ENCODE measurements at places on chromosomes 13 and 19.

DNA sequence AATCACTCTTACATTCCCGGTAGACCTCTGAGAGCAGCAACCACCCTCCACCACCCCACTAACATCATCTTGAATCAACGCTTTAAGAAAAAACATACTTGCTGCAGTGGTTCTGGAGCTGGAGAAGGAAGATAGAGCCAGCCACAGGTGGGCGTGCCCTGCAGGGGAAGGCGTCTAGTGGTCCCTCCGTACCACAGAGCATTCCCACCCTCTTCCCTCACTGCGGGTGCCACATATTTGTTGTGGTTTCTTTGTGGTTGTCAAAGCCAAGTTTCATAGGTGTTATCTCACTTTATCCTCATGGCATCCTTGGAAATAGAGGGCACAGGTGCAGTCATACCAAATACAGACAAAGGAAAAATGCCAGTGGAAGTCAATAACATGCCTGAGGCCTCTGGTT is 22.2 kb downstream of the COL4A2 start:
- DNase-seq, result no peak

DNA sequence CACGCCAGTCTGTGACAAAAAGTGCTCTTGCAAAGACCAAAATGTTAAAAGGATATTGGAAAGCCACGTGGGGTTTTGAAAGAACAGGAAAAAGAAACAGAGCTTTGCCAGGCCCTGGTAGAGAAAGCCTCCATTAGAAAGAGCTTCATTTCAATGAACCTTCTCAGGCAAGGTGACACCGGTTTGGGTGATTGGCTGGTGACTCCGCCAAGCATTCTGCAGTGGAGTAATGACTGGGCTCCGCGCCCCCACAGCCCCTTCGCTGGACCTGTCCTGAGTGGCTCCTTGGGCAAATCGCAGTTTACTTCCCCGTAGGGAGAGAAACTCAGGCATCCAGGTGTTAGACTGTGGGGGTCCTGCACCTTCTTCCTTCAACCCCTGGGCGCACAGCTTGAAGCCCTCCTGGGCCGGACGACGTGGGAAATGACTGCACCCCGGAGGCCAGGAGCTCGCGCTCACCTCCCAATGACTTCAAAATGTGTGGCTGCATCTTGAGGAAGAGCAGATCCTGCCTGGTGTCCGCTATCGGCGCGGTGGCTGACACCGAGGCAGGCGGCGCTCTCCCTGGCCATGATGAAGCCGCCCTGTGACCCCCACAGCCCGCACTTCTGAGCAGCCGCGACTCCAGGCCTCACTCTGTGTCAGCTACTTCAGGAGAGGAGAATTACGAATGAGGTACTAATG is 444.6 kb upstream of the SGCG start:
- no peak for DNase-seq

DNA sequence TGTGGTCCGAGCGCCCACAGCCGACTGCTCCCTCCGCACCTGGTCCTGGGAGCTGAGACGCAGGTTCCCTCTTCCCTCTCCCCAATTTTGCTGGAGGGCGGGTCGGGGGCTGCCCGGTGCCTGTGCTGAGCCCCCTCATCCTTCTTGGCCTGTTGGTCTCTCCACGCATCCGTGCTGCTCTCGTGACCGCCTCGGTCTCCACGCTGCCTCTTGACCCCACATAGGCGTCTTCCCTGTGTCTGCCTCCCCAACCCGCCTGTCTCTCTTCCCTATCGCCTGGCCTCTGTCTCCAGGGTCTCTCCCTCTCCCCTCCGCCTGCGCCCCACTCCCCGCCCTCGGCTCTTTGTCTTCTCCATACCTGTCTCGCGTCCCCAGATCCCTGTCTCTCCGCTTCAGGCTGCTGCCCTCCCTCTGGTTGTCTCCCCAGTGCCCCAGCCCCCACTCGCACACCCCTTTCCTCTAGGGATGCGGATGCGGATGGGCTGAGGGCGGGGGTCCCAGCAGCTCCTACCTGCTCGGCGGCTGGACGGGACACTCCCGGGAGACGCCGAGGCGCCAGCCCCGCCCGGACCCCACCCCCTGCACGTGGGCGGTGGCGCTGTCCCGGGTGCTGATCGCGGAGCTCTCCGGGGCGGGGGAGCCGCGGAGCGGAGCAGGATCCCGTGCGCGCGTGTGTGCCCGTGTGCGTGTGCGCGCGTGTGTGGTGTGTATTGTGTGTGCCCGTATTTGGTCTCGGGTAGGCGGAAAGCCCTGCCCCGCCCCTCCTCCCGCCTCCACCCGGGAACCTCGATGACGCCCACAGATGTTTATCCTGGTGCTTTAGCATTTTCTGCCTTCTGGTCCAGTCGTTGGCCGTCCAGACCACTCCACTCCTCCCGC is at the start of gene SYT5:
TSS of gene SYT5 (minus strand) at position 684 of the 879 bp plus-strand sequence. CDS start 1,248 bp downstream, outside the sequence.
- peak; percentile 32 for DNase-seq

DNA sequence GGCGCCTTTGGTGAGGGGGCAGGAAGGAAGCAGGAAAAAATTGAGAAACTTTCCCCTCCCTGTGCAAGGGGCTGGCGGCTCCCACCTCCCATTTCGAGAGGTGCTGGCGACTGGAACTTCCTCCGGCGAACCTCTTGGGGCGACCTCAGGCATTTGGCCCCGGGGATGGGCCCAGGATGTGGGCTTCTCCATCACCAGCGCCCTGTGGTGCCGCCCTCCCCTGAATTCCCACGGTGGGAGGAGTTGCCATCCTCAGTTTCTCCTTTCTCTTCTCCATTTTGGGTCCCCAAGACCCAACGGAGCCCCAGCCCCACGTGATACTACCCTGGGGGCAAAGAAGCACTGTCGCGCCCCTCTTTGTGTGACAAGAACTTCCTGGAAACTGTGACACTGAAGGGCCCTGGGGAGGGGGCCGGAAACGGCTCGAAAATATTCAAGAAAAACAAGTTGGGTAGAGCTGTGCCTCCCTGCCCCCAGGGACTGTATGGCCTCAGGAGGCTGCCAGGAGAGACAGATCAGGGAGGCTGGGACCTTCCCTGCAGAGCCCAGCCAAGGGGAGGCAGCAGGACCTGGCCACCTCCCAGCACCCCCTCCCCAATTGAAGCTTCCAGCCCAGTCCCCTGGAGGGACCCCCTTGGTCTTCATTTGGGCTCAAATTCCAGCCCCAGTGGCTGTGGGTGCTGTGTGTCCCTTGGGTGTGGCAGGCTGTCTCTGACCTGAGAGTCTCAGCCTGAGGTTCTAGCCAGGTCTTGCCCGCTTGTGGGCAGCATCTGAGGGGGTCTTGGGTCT is 16.2 kb upstream of the AP1M2 start:
- peak; percentile 61 for DNase-seq

DNA sequence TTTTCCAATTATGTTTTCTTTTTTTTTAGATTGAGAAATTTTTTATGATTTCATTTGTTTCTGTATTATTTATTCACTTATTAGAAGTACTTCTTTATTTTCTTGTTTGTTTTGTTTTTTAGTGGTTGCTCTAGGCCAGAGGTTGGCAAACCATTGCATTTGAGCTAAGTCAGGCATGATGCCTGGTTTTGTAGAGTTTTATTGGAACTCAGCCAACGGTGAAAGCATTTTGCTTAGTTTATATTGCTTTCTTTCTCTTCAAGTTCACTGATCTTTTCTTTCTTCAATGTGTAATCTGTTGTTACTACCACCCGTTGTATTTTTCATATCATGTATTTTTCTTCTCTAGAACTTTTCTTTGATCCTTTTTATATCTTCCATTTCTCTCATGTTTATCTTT is 19.7 kb downstream of the ZNF567 start:
- DNase-seq, result no peak

DNA sequence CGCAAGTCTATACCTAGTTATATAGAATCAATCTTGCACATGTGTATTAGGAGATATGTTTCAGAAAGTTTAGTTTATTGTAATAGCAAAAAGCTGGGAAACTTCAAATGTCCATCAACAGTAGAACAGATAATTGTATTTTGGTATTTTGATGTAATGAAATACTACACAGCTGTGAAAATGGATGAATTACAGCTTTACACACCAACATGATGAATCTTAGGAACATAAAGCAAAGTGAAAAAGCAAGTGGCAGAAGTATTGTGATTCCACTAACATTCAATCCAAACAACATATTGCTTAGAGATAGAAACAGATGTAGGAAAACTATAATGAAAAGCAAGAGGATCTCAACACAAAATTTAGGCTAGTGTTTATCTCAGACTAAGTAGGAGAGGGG is 72.5 kb downstream of the RUBCNL start:
- DNase-seq, result no peak

GRCh38 chr13:59144700-59145099 is 1019.0 kb downstream of the DIAPH3 start:
- DNase-seq, result no peak

DNA sequence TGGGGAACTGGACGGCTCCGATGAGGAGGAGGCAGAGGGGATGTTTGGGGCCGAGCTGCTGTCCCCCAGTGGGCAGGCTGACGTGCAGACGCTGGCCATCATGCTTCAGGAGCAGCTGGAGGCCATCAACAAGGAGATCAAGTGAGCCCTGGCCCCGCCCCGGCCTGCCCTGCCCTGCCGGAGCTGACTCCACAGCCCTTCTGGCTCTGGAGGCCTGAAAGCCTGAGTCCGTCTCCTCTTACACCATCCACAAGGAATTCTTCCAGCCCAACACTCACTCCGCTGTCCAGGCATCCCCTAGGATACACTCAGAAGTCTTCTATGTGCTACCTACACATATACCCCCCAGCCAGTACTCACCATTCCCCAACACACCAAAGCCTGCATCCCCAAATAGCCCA is 17.4 kb downstream of the PPFIA3 start:
- DNase-seq, result no peak

GRCh38 chr13:108451121-108451520 is 178.3 kb upstream of the MYO16 start:
- DNase-seq, result no peak

DNA sequence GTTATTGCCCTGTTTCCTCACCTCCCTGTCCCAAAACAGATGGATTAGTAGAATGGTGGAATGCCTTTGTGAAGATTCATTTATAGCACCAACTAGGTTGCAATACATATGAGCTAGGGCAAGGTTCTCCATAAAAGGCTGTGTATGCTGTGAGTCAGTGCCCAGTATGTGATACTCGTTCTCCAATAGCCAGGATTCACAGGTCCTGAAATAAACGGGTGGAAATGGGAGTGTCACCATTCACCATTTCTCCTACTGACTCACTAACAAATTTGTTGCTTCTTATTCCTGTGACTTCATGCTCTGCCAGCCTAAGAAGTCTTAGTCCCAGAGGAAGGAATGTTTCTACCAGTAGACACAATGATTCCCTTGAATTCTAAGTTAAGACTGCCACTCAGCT is 1745.4 kb downstream of the SLITRK1 start:
- DNase-seq, result no peak

GRCh38 chr13:66663206-66663605 is 566.9 kb downstream of the PCDH9 start:
- DNase-seq, result no peak

GRCh38 chr13:53150568-53150967 is 122.0 kb downstream of the OLFM4 start:
- no peak for DNase-seq

DNA sequence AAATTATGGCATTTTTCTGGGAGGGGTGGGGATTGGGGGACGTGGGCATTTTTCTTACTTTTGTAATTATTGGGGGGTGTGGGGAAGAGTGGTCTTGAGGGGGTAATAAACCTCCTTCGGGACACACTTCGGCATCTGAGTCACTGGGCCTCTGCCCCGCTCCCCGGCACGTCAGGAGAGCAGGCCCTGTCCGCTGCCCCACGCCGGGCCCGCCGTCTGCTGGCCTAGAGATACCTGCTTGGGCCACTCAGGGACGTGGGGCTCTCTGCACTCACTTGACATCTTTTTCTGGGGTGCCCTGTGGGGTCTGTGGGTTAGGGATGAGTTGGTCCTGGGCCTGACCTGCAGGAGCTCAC is 3.5 kb upstream of the FTL start:
- DNase-seq, result no peak

- DNase-seq, result no peak
Measured at GRCh38 chr13:29103065-29103800, 283.1 kb downstream of the MTUS2 start.

GRCh38 chr19:19463348-19464117 is 51.8 kb downstream of the TSSK6 start:
- no peak for DNase-seq

- DNase-seq, result no peak
Measured at GRCh38 chr19:4061178-4061682, 5.5 kb downstream of the ZBTB7A start.

- no peak for DNase-seq
Measured at GRCh38 chr19:35703343-35703742, 1.0 kb upstream of the ZBTB32 start.

DNA sequence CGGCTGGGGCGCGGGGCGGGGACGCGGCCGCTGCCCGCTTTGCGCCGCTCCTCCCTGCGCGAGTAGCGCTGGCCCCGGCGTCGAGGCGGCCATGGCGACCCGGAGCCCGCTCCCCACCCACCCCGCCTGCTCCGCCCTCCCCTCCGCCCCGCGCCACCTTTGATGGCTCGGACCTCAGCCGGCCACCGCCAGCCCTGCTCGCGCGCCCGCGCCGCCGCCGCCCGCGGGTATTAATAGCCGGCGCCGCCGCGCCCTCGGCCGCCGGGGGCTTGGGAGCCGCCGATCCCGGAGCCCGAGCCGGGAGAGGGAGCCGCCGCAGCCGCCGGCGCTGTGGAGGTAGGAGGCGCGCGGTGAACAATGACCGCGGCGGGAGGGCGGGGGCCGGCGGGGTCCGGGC is 261 bp downstream of the FARP1 start:
- DNase-seq, result no peak

DNA sequence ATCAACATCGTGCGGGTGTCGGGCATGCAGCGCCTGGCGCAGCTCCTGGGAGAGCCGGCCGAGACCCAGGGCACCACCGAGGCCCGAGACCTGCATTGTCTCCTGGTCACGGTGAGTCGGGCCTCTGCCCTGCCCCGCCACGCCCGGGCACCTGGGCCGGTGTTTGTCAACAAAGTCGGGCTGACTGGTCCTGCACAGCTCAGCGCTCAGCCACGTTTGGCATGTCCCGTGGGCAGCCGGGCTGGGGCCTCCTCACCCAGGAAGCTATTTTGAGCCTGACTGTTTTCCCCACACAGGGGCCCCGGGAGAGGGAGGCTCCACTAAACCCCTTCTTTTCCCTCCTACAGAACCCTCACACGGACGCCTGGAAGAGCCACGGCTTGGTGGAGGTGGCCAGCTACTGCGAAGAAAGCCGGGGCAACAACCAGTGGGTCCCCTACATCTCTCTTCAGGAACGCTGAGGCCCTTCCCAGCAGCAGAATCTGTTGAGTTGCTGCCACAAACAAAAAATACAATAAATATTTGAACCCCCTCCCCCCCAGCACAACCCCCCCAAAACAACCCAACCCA is 1.3 kb downstream of the GADD45B start:
- no peak for DNase-seq
